ENCODE measurements at places on chromosomes 1 and 21.

DNA sequence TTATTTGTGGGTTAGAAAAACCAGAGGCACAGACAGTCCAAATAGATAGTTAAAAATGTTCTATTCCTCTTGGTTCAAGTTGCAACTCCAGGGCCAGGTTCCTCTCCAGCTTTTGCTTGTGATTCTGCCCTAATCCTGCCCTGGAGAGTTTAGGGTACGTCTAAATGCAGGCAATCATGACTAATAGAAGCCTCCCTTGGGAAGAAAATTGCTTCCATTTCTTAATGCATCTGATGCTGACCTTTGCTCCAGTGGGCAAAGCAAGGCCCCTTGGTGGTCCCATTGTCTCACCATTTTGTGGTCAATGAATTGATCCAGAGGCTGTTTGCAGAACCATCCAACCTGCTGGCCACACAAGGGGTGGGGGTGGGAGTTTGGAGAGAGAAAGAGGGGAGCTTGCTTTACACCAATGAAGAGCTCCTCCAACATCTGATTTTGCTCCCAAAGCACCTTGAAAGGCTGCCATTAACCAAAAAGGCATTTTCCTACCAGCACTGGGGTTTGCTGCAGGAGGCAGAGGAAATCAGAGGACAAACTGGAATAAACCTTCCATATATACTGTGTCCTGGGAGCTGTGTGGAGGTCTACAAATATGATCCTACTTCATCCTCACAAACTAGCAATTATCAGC is 31.3 kb downstream of the C8B start:
- DNase-seq: no peak

- no peak for DNase-seq
Measured at GRCh38 chr1:78240191-78240590, 194.4 kb downstream of the GIPC2 start.

GRCh38 chr1:44050261-44050660 is 19.0 kb upstream of the SLC6A9 start:
- no peak for DNase-seq

DNA sequence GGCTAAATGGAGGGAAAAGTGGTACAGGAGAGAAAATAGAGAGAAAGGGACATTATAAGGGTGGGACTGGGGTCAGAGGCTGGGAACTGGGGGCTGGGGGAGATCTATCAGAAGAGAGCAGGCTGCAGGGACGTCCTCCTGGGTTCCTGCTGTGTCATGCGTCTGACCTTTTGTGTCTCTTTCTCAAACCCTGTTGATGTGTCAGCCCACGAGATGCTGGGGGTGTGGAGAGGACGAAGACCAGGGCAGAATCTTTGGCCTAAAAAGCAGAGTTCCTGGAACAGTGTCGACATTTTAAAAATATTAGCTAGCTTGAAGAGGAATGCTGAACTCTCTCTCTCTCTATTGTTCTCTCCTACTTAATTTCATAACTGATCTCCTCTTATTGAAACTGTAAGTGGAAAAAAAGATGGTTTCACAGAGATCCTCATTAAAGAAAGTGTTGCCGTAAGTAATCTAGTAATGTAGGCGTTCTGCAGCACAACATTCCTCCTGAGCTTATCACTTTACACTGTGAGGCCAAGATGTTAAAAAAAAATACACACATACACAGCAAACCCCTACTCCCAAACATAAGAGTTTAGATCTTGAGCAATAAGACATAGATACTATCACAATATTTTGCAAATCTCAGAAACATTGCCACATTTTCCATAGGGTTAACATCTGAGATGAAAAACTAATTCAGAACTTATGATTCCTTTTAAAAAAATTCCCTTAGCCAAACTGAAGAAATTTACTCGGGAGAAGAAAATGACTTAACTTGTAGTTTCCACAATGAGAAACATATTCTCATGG is 52.6 kb downstream of the RUNX1 start:
- DNase-seq: no peak

DNA sequence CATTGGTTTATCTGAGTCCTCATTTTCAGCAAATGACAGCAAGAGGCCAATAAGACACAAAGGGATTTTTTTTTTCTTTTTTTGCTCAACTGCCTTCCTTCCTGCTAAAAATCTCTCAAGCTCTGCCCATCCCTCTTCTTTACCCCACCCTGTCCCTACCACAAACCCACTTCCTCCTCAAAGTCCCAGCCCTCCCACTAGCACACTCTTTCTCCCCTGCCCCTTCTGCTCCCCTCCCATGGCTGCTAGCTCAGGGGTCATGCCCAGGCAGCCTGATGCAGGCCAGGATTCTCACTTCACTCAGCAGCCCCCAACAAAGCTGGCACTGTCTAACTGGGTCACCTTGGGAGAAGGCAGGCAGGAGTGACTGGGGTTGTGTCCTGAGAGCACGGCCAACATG is 28.8 kb upstream of the PPP2R5A start:
- DNase-seq: peak; percentile 92

GRCh38 chr1:82091729-82092128 is 291.0 kb downstream of the ADGRL2 start:
- DNase-seq: no peak

DNA sequence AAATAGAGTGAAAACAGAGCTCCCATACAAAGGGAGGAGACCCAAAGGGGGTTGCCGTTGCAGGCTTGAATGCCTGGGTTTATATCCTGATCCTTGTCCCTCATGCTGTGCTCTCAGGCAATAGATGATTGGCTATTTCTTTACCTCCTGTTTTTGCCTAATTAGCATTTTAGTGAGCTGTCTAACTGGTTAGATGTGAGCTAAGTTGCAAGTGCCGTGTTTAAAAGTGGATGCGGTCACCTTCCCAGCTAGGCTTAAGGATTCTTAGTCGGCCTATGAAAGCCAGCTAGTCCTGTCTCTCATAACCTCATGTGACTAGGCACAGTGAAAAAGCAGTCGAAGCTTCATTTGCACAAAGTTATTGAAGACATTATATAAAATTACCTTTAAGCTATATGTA is 356.7 kb upstream of the TMPRSS15 start:
- DNase-seq: no peak

- peak; percentile 5 for DNase-seq
Measured at GRCh38 chr21:38229260-38229877, 27.4 kb upstream of the KCNJ15 start.

- no peak for DNase-seq
Measured at GRCh38 chr1:111804776-111805175, 49.1 kb downstream of the DDX20 start.

GRCh38 chr1:115170961-115171392 is 81.7 kb upstream of the TSPAN2 start:
- DNase-seq: no peak

DNA sequence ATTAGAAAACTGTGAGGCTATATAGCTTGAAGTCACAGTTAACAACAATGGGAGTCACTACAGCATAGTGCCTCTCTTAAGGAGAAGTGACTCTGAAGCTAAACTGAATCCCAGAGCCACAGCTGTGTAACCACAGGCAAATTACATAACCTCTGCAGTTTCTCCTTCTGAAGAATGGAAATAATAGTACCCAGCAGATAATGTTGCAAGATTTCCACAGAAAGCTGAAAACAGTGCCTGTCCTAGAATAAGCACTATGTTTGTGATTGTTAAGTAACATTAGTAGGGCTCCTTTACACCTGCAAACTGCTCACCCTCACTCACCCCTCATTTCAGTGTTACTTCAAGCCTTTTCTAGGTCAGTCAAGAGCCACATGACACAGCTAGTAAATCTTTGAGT is 886.7 kb downstream of the PLA2G4A start:
- no peak for DNase-seq

DNA sequence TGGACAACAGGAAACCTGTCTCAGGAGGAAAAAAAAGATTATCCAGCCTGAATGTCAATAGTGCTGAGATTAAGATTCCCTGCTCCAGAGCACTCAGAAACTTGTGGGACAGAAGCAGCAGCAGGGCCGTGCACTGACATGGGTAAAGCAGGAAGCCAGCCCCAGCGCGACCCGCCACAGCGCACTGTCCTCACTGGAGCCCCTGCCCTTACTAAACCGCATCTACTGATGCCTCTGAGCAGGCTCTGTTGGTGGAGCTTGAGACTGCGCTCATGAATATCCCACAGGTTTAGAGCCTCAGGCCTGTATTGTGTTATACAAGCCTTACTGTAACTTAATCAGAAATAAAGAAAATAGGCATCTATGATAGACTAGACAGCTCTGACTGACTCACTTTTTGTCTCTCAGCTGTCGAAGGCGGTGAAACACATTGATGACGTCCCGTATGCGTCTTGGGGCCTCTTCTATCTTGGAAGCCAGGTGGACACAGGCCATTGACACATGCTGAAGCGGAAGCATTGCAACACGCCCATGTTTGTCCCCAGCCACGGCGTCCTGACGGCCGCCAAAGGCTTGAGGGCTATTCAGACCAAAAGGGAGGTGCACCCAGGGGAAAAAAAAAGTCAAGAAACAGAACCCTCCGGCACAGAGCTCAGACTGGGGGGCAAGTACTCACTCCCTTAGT is 1.2 kb downstream of the CCNL2 start:
- no peak for DNase-seq

GRCh38 chr21:14830307-14830706 is 234.5 kb downstream of the NRIP1 start:
- DNase-seq: no peak

DNA sequence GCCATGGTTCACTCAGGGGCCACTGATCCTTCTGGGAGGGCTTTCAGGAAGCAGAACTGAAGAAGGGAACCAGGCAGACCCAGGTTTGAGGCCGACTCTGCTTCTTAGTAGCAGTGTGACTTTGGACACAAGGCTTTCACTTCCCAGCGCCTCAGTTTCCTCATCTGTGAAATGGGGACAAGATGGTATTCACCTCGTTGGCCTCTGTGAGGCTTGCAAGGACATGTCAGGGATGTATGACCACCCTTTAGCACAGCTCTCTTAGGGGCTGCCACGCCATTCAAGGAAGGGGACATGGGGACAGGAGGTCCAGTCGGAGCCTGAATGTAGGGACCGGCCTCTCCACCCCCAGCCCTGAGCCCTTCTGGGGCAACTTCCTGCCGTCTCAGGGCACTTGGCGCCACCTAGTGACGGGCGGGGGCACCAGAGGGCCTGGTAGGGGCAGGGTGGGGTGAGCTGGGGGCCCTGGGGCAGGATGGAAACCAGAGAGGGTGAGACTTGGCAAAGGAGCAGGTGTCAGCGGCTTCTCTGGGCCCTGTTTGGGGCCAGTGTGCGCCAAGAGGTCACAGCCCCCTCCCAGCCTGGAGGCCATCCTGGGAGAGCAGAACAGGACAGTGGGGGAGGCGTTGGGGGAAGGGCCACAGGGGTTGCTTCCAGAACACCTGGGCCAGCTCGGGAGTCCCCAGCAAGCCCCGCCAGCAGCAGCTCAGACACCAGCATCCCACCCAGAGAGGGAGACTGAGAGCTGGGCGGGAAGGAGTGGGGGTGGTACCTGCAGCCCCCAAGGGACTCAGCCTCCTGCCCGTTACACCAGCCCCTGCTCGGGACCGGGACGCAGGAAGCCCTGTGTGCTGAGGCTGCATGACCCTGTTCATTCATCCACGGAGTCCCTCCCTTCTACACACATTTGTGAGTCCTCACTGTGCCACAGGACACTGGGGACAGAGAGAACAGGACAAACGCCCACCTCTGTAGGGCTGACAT is 102.5 kb upstream of the TARDBP start:
- DNase-seq: peak; percentile 85

DNA sequence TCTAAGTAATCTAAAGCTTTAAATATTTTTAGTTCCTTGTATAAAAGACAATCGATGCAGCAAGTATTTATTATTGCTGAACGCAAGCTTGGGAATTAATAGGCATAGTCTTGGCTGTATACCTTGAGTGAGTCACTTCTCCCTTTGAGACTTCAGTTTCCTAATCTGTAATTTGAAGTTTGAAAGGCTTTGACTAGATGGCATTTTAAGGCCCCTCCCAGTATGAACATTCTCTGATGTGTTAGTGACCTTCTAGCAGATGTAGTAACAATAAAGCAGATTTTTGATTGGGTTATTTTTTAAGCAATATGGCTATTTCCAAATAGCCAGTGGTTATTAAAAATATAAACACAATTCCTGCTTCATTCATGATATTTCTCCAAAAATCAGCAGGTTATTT is 58.2 kb downstream of the DUSP10 start:
- no peak for DNase-seq

GRCh38 chr1:240402326-240402725 is 209.6 kb downstream of the GREM2 start:
- no peak for DNase-seq

DNA sequence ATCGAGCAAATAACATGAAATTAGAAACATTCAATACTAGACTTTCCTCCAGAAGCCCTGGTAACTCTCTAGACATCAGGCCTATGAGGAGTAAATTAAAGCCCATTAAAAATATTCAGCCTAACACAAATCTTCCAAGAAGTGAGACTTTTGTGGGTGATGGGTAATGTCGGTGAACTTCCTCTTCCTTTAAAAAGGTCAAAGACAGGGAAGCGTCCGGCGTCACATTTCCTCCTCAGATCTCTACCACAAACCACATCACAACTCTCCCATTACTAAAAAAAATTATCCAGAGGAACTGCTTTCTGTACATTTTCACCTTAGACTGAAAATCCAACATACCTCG is 1.4 kb downstream of the EIF4G3 start:
- peak; percentile 65 for DNase-seq

GRCh38 chr1:36436821-36437220 is 13.4 kb downstream of the OSCP1 start:
- DNase-seq: no peak

GRCh38 chr1:227894831-227895451 is 52.8 kb downstream of the WNT9A start:
- DNase-seq: no peak

GRCh38 chr1:61626816-61627215 is 98.1 kb downstream of the TM2D1 start:
- no peak for DNase-seq

DNA sequence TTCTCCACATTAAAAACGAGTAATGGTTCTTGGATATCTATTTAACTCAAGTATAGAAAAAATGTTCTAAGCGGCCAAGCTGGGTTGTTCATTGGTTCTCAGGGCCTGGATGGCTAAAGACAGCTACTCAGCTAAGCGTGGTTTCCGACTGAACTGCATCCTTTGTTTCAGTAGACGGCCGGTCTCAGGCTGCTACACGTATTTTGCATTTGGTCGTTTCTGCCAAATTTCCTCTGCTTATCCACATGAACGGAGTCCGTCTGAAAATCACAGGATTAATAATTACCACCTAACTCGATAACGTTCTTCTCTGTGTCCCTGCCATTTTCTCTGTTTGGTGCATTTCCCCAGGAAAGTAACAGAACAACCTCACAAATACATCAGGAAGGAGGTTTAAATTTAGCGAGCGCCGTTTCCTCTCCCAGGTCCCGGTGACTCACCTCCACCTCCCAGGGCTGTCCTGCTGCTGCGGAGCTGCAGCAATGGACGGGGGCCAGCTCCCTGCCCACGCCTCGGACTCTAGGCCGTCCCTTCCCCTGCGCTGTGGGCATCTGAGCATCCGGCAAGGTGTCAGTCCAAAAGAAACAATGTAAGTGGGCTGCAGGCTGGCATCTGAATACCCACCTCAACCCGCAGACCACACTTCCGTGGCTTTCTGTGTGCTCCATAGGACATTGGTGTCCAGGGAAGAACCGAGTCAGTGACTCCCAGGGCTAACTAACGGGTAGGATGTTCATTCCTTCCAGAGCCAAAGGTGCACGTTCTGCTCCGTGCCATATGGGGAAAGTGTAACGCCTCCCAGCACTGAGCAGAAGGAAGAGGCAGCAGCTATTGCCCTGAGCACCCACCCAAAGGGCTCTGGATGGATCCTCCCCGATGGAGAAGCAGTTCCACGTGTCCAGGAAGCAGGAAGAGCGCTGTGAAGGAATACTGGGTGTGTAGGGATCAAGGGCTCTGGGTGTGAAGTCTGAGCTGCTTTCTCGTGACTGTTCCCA is 4.1 kb upstream of the GABRD start:
- DNase-seq: no peak

Measured in DND-41 (cell line).